ENCODE measurements at places on chromosomes 7 and 10. TPM values are rescaled to one million over a fixed set of nuclear protein-coding genes. Genes with fewer than 3 reads are reported as not detected.

C10orf62 gene
- 0.77 TPM for polyA plus RNA-seq

MMRN2 gene
- polyA plus RNA-seq, result 19.9 TPM

CALCR gene
- 0.97 TPM for polyA plus RNA-seq

DNA sequence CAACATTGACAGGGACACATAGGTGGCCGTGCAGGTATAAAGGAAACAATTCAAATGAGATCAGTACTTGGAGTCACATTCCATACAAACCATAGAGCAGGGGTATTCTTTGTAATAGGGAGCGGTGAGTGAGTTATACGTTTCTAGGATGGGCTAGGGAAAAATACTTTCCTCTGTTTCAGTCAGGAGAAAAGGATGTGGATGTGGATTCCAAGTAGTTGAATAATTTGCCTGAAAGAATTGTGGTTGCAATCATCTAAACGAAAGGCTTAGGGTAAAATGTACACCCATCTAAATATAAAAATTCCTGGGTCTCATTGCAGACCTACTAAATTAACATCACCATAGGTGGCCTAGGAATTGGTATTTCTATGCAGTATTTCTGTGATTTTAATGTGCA is 270.7 kb upstream of the IGFBP3 start:
- DNase-seq, result no peak

- DNase-seq, result no peak
These were observed 492 bp downstream of the COG5 start for GRCh38 chr7:107563081-107563774.

GRCh38 chr7:157587051-157587804 is 250.4 kb downstream of the DNAJB6 start:
- no peak for DNase-seq

GRCh38 chr10:90579602-90580242 is 278.1 kb downstream of the HTR7 start:
- DNase-seq, result no peak

GRCh38 chr7:50598460-50599343 is 33.5 kb upstream of the DDC start:
- no peak for DNase-seq

Data from kidney (tissue), 22 donors.